ENCODE measurements at places on chromosomes 4 and X. TPM values are rescaled to one million over a fixed set of nuclear protein-coding genes. Genes with fewer than 3 reads are reported as not detected.

- H3K4me3 ChIP-seq, result no peak overlapping the region
- no peak overlapping the region for H3K27ac ChIP-seq
- DNase-seq, result no peak
- no peaks in the 10 kb centered on the region for H3K27me3 ChIP-seq
- H3K4me1 ChIP-seq, result no peaks in the 10 kb centered on the region
These were observed 182.9 kb downstream of the RELL1 start for GRCh38 chr4:37503261-37503660.

IDUA gene
- total RNA-seq, result 64.1 TPM

- no peak for DNase-seq
- H3K4me3 ChIP-seq, result no peak overlapping the region
- H3K27ac ChIP-seq, result no peak overlapping the region
These were observed 207.3 kb downstream of the GABRB1 start for GRCh38 chr4:47238667-47239066.

- no peaks in the 10 kb centered on the region for H3K27me3 ChIP-seq
- no peaks in the 10 kb centered on the region for H3K36me3 ChIP-seq
- DNase-seq, result no peak
- no peak overlapping the region for H3K27ac ChIP-seq
- H3K4me3 ChIP-seq, result no peak overlapping the region
These were observed 181.2 kb downstream of the RAPGEF2 start for GRCh38 chr4:159284113-159284512.

- peaks cover 77% of the 10 kb centered on the region for H3K36me3 ChIP-seq
- H3K27me3 ChIP-seq, result no peaks in the 10 kb centered on the region
- no peak for DNase-seq
- H3K27ac ChIP-seq, result no peak overlapping the region
- H3K4me3 ChIP-seq, result no peak overlapping the region
These were observed 18.4 kb downstream of the SMARCA5 start for GRCh38 chr4:143531788-143532491.

EIF4E gene
- 62.5 TPM for total RNA-seq

DNA sequence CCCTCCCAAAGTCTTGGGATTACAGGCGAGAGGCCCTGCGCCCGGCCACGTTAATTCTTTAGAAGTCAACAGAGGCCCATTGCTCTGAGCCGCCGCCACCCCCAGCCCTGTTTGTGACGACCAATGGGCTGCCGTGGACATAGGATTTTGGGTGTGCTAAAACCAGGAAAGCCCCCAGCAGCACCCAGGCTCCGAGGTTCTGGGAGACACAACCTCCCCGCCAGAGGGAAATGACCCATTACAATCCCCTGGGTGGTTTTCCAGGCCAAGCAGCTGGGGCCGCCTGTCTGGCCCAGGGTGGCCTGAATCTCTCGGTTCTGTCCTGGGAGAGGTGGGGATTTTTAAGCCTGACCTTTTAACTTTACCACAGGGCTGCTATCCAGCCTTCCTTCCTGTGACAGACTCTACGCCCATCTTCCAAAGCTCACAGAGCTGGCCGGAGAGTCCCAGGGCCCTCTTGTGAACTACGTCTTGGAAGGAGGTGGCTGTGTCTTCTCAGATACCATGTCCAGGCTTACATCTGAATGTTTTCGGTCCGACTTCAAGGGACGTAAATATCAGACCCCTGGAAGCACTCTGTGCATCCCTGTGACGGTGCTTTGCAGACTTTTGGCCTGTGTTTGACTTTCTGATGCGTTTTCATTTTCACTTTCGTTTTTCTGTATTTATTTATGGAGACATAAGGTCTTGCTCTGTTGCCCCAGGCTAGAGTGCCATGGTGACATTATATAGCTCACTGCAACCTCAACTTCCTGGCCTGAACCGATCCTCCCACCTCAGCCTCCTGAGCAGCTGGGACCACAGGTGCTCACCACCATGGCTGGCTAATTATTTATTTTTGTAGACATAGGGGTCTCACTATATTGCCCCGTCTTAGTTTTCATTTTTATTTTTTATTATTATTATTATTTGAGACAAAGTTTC is 36.0 kb downstream of the P2RY8 start:
- H3K36me3 ChIP-seq, result peaks cover 15% of the 10 kb centered on the region
- DNase-seq, result no peak
- H3K27ac ChIP-seq, result peak overlapping the region; percentile 71

GRCh38 chr4:145207934-145208333 is 27.5 kb upstream of the OTUD4 start:
- no peak overlapping the region for H3K4me3 ChIP-seq
- H3K27me3 ChIP-seq, result no peaks in the 10 kb centered on the region
- no peaks in the 10 kb centered on the region for H3K36me3 ChIP-seq
- no peaks in the 10 kb centered on the region for H3K4me1 ChIP-seq

GRCh38 chrX:39678914-39679313 is 418.8 kb downstream of the BCOR start:
- DNase-seq, result no peak
- H3K27ac ChIP-seq, result no peak overlapping the region
- no peaks in the 10 kb centered on the region for H3K36me3 ChIP-seq
- no peaks in the 10 kb centered on the region for H3K27me3 ChIP-seq

S100G gene
- not detected for total RNA-seq

Measured in CD4-positive, alpha-beta memory T cell (primary cell).